Stimulated activated CD4-positive, alpha-beta T cell treated with anti-CD3 and anti-CD28 coated beads, Interleukin-1b, Interleukin-23, amount 100 ng/mL, for 1 hour (primary cell): ENCODE measurements at places on chromosomes 7 and 10.

- no peak for DNase-seq
These were observed 29.6 kb upstream of the ICA1 start for GRCh38 chr7:8291397-8292141.

- no peak for DNase-seq
These were observed 100.2 kb downstream of the GNAT3 start for GRCh38 chr7:80411621-80412020.

DNA sequence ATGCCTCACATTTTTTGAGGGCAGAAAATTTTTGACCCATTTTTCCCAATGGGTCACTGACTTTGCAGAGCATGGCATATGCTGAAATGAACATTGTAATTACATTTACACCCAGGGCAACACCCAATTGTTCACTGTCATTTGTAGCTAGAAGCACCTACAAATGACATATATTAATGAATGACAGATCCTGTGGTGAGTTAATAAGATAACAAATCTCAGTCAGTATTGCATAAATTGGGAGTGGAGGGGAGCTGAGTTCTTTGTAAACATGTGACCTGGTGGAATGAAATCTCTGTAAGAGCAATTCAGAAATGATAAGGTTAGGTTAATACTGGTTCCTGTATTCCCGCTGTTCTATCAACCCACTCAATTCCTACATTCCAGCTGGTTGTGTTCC lies 255.1 kb upstream of the LRRN3 start:
- no peak for DNase-seq

DNA sequence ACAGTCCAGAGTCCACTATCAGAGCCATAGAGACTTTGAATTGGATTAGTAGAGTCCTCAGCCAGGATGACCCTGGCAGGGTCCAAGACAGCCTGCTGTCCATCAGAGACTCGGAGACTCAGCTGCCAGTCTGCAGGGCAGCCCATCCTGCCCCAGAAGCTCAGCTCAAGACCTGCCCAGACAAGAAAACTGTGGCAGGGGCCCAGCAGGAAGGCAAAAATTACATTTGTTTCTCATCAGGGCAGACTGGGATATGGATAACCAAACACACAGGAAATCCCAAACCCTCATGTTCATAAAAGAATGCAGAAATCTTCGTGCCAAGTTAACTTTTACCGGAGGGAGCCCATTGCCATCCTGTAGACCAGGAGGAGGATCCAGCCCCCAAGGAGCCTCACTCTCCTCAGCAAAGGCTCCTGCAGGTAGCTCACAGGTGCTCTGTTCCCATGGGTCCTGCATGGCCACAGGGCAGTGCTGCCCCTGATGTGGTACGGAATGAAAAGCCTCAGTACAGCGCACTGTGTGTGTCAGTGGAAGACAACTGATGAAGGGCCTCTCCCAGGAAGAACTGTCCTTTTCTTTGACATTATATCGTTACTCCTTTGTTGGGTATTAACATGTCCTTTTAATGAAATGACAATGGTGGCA lies 222.2 kb downstream of the KCNMA1 start:
- DNase-seq = no peak

- DNase-seq = no peak
These were observed 2.0 kb downstream of the AGAP3 start for GRCh38 chr7:151088019-151088855.

DNA sequence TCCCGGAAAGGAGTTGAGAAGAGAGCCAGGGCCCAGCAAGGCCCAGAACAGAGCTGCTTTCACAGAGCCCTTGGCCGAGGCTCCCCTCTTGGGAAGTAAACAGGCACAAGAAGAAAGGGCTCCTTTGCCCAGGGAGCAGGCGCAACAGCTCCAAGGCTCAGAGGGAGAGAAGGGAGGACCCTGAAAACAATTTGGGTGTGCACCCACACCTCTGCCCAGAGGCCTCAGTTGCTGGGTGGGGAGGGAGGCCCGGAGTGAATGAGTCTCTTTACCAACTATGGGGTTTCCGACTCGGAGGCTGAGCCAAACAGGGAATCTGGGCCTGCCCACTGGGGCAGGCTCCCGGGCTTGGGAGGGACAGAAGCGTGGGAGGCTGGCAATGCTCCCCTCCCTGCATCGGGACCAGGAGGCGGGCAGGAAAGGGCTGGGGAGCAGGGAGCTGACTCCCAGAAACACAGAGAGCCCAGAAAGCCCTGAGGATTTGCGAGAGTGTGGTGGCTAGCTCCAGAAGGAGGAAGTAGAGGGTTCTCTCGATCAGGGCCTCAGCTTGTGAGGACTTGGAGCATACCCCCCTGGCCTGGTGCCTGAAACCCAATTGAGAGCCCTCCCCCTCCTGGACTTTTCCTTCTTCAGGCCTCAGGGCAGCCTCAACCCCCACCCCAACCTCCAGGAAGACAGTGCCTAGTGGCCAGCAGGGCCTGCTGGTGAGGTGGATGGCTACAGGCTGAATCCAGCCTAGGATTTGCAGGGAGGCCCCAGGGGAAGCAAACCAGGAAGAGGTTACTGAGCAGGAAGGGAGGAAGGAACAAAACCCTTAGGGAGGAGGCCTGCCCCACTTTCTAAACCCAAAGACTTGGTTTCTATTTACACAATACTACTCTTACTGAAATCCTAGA lies 6.2 kb downstream of the C10orf105 start:
- no peak for DNase-seq

DNA sequence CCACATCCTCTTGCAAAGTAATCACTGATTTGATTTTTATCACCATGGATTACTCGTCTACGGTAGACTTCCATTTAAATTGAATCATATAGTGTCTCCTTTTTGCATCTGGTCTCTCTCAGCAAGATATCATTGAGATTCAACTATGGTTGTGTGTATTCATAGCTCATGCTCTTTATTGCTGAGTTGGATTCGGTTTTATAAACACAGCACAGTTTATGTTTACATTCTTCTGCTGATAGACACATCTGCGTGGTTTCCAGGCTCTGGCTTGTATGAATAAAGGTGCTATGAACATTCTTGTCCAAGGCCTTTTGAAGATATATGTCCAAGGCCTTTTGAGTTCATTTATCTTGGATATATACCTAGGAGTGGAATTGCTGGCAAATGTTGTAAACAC lies 356.5 kb upstream of the CELF2 start:
- DNase-seq = no peak

DNA sequence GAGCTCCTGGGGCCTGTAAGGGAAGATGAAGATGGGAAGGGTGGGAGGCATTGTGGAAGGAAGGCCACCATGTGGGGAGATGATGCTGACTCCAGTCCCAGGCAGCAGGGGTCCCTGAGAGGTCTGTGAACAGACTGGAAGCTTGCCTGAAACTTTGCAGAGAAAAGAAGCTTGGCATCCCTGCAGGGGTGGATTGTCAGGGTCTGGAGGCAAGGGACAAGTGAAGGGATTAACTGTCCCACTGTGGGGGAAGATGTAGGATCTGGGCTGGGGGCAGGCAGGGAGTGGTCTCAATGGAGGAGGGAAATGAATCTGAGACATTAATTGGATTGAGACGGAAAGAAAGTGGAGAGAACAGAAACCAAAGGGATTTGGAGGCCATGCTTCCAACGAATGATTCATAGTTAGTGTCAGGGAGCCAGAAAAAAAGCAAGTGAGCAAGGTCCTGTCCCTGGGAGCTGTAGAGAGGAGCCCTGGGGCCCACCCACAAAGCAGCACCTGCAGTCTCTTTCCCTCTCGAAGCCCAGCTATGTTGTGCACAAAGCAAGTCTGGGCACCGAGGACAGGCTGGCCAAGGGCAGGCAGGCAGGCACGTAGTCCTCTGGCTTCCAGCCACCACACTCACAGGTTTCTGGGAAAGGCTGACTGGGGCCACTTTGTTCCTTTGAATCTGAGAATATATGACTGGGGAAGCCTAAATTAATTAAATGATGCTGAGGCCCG lies 4.7 kb upstream of the SLC18A3 start:
- no peak for DNase-seq

DNA sequence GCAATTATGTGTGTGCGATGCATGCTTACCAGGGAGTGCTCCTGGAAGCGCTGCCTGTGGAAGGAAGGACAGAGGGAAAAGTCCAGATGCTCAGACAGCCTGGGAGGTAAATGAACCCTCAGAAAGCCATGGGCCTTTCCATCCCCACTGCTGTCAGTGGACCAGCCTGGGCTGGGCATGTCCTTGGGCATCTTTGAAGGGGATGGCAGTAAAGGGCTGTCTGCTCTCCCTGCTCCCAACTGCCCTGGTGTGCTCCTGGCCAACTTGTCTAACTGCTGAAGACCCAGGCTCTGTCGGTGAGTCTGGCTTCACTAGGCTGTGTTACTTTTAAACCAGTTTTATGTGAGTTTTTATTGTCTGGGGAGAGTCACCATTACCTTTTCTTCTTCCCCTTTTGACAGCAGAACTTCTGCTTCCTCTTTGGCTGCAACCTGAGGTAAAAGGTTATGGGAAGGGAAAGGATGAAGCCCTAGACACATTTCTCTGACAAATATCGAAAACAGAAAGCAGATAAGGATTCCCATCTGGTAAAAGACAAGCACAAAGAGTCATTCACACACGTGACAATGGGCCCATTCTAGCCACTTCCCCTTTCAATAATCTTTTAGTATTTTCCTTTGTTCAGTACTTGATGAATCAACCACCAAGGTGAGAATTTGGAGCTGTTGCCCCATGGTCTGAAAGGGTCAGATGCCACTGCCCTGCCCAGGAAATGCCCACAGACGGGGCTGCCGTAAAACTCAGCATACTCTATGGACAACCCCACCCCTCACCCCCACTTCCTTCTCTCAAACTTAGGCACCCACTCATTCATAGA lies 27.6 kb upstream of the PIK3AP1 start:
- DNase-seq = no peak
